ENCODE measurements at places on chromosomes 2 and 18.

GRCh38 chr2:68330691-68331090, 10.9 kb upstream of the CNRIP1 start:
- no peak for DNase-seq

- no peak for DNase-seq
These were observed 14.3 kb downstream of the SPTBN1 start for GRCh38 chr2:54470266-54470938.

DNA sequence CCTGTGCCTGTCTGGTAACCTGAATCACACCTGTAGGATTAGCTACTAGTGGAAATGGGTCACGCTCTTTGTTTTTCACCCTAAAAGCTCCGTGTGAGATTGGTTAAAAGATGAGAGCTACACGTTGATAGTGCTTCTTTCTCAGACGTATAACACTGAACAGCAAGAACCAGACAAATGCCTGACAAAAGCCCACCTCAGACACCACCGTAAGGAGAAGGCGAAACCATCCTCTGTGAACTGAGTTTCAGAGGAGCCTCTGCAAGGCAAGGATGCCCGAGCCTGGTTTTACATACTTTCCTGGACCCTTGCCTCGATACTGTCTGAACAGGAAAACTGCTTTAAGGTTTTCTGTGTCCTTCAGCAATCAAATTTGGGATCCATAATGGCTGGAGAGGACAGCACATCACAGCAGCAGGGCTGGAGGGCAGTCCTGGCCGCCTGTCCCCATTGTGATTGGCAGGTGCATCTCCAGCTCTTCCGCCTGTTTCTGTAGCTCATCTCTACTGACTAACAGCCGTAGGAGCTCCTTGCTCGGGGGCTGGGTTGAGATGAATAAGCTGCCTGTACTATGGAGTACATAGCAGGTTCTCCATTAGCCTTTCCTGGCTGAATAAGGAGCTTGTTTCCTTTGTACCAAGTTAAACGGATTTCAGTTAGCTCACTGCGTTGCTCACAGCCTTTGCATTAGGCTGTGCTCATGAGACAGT, 155.5 kb downstream of the MYT1L start:
- no peak for DNase-seq

DNA sequence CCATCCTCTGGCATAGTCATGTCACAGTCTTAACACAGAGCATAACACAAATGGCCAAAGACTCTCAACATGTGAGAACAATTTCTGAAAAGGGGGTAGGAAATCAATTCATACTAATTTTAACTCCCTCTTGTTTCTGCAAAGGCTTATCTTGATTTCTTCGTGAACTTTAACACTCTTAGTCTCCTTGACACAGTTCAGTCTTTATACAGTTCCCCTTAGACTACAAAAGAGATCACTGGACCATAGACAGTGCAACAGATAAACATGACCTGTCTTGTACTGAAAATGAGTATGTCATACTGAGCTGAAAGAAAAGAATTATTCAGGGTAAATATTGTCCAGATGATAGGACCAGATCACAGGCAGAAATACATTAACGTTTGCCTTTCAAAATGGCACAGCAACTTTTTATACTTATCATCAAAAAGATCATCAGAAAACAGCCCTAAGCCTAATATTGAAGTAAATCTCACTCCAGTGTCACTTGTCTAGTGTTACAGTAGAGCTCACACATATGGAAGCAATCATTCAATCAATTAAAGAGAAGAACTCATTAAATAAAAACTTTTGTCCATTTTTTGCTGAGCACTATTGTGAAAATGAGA, 56.4 kb upstream of the VRK2 start:
- DNase-seq = no peak

DNA sequence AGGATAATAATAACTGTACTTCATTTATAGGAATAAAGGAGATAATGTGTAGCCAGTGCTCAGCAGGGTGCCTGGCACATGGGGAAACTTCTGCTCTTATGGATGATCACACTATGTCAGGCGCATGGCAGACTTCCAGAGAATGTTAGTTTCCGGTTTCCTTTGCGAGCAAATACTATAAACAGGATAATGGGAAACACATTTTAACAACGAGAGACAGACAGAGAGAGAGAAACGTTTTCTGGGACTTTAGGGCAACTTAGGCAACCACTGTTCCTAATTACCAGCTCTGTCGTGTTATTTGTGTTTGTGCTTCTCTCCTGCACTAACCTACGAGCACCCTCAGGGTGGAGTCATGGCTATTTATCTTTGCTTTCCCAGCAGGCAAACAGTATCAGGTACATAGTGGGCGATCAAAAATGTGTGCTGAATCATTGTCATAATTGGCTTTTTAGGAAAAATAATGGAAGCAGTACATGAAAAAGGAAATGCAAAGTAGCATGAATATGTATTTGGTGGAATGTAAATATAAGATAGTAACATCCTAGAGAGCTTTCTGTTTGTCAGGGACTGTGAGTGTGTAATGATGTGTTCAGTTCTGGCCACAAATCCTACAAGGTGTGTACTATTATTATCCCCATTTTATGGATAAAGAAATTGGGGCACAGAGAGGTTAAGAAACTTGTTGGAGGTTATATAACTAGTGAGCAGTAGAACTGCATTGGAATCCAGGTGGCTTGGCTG, 36.8 kb upstream of the IGFBP2 start:
- DNase-seq = peak; percentile 30

DNA sequence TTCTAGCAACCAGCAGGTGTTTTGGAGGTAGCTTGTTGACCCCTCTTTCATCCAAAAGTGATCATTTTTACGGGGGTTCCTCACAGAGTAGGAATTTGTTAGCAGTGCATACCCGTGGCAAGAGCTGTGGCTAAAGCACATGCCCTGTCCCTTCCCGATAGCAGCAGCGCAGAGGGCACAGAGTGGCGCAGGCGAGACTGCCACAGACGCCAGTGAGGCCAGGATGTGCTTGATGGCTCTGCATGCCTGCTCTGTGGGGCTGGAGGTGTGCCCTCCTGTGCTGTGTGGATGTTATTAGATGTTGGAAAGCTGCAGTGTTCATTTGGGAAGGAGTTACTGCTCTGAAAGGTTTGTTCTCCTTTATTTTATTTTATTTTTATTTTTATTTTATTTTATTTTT, 153.6 kb downstream of the FAM210A start:
- DNase-seq = no peak

GRCh38 chr2:222837643-222838056, 23.2 kb upstream of the ACSL3 start:
- DNase-seq = no peak

DNA sequence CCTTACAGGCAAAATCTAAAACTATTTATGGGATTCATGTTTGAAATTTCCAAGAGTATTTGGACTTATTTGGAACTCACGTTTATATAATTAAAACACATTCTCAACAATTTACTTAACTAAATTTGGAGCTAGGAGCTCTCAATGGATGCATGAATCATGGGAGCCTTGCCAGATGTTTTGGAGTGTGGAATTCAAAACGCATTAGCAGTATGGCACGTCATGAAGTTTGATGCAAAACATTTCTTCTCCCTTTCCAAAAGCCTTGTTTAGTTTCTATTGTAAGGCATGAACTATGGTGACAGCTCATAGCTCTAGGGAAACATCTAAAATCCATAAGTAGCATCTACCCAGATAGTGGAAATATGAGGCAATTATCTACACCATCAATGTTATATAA, 701.6 kb downstream of the SATB2 start:
- no peak for DNase-seq

DNA sequence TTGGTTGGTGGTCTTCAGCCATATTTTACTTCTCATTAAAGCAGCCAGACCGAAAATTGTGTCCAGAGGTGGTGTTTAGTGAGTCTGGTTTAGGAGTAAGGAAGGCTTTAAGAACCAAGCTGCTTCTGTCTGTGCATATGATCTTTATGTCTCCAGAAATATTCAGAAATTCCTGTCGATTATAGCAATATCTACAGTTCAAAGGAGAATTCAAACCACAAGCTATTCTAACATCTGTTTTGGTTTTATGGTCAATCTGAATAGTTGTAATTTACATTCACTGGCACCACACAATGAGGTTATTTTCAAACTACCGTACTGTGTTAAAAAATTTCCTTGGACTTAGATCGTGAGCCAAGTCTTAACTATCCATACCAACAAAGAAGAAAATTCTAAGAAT, 11.3 kb downstream of the UPP2 start:
- no peak for DNase-seq

GRCh38 chr2:170845343-170845742, 28.7 kb downstream of the GAD1 start:
- DNase-seq = no peak

DNA sequence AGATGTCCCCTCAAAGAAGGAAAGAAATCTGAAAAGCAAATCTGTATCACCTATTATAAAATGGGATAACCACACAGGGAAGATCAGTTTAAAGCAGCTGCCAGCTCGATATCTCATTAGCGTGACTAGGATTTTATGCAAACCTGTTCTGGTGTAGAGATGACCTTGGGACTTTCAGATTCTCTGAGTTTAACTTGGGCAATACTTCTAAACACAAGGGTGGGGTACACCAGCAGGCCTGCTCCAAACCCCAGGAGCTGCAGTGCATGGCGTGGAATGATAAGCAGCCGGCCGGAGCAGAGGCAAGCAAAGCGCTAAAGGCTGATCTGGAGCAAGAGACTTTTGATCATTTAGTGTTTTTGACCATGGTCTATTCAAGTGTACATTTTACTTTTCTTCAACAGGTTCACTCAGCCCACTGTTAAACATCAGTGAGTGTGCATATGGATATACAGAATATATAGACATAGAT, 4.7 kb downstream of the SERTAD2 start:
- DNase-seq = no peak

- DNase-seq = no peak
These were observed 234.5 kb downstream of the HDAC4 start for GRCh38 chr2:239166201-239166834.

DNA sequence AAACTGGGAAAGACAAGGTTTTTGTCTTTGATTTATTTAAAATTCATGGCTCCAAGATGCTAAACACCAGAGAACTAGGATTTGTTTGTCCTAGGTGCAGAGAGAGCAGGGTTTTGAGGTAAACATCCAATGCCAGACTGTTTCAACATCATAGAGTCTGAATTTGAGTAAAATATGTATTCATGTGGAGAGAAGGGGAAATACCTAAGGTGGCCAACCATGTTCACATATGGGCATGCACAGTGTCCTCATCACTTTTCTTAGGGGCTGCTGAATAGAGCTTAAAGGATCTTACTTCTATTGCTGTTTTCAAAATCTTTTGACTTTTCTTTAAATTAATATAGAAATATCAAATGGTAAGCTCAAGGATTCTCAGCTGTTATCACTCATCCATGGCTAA, 287.0 kb upstream of the CCDC68 start:
- DNase-seq = no peak
